ENCODE measurements at places on chromosomes 12 and 14.

DNA sequence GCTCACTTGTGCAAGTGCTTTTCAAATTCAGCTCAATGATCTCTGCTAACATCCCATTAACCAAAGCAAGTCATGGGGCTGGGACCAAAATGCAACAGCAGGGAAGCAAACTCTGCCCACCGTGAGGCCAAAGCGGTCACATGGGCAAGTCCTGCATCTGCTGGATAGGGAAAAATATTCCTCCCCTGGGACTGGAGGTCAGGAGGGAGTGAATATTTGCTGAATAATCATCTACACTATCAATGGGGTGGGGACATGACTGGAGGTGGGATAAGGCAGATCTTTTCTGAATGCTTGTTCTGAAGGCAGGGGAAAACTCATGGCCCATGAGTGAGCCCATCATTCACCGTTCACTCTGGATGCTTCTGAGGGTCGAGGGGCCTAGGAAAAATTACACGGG is 45.1 kb upstream of the VRK1 start:
- DNase-seq: no peak

DNA sequence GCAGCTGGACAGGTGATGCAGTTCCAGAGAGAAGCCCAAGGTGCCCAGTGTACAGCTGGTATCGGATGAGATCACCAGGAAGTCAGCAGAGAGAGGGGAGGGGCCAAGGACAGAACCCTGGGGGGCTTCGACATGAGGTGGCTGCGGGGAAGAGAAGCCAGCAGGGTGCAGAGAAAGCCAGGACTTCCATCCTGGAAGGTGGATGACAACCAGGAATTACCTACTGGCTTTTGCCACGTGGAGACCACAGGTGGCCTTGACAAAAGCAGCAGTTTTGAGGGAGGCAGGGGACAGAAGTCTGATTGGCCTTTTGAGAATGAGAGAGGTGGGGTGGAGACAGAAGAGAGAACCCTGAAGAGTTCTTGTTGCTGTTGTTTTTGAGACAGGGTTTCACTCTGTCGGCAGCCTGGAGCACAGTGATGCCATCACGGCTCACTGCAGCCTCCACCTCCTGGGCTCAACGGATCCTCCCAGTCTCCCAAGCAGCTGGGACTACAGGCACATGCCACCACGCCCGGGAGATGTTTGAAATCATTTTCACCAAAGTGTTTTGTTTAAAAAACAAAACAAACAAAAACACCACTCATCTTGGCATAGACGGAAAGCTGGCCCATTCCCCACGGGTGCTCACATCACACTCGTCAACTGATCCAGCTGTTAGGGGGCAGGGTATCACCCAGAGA is 35.2 kb downstream of the CDC42BPB start:
- no peak for DNase-seq

DNA sequence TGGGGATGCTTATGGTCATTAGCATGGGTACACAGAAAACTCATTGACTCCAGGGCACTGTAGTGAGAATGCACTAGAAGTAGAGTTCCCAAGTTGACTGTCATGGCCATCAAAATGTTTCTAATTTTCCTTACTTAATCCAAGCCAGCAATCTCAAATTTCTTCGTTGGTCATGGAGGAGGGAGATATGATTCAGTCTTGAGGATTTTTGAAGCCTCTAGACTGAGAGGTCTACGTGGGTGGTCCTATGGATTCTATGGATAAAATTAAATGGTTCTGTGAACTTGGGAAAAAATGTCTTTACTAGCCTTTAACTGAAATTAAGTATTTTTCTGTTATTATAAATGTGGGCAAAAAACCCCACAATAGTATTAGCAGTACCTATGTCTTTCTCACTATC is 508.5 kb downstream of the FUT8 start:
- no peak for DNase-seq

- no peak for DNase-seq
Observed at GRCh38 chr12:130438243-130438620, 100.5 kb downstream of the PIWIL1 start.

- no peak for DNase-seq
Observed at GRCh38 chr14:104274806-104275205, 136.4 kb downstream of the KIF26A start.

- no peak for DNase-seq
Observed at GRCh38 chr12:32897687-32898573, 1.4 kb upstream of the PKP2 start.

DNA sequence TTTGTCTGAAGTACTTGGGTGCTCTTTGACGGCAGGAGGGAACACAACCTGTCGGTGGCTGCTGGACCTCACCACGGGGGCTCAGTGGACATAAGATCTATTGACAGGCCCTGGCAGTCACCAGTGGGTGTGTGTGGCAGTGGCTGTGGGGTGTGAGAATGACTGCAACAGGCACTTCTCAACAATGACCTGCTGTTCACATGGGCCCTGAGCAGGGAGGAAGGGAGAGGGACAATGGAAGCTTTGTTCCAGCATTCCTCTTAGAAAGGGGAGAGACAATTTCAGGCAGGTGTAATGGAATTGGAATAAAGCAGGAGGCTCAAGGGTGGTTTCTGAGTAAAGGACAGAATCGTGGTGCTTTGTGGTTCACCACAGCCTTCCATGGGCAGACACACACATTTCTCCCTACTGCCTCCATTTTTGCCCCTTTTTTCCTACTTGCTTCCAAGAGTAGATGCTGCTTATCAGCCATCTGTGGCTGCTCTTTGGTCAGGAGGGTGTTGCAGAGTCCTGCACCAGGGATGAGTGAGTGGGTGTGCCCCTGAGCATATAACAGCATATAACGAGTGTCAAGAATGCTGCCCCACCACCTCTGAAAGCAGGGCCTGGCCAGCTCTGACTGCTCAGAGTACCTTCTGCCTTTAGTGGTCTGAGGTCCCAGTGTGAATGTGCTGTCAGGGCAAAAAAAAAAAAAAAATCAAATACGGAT is 267.7 kb downstream of the RASSF9 start:
- no peak for DNase-seq

DNA sequence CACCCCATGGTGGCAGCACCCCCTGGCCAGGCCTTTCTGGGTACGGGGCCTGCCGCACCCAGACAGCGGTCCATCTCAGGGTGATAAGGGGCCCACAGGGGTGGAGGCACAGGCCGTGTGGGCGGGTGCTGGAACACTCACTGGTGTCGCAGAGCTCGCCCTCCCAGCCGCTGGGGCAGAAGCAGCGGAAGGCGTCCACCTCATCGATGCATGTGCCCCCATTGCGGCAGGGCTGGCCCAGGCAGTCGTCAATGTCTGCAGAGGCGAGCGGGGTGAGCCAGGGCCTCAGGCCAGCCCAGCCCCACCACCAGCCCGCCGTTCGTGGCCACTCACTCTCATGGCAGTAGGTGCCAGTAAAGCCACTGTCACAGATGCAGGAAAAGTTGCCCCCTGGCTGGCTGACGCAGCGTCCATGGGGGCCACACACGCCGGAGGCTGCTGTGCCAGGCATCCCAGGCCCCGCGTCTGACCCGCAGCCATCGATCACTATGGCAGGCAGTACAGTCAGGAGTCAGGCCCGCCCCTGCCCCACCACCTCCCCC is 19.9 kb downstream of the JAG2 start:
- peak; percentile 4 for DNase-seq

- DNase-seq: no peak
Observed at GRCh38 chr14:46432516-46432915, 219.1 kb downstream of the RPL10L start.

DNA sequence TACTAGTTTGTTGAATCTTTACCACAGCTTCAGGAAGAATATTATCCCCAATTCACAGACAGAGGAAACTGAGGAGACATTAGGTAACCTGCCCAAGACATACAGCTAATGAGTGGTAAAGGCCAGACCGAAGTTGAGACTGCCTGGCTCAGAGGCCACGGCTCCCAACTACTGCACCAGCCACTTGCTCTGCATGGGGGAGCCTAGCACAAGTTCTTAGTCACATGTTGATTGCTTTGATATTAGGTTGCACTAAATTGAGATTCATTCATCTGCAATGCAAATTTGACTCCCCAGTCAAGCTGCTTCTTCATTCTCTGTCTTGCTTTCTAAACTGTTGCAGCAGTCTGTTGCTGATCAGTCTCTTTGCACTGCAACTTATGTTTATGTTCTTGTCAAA is 25.9 kb upstream of the POLR3B start:
- DNase-seq: no peak

DNA sequence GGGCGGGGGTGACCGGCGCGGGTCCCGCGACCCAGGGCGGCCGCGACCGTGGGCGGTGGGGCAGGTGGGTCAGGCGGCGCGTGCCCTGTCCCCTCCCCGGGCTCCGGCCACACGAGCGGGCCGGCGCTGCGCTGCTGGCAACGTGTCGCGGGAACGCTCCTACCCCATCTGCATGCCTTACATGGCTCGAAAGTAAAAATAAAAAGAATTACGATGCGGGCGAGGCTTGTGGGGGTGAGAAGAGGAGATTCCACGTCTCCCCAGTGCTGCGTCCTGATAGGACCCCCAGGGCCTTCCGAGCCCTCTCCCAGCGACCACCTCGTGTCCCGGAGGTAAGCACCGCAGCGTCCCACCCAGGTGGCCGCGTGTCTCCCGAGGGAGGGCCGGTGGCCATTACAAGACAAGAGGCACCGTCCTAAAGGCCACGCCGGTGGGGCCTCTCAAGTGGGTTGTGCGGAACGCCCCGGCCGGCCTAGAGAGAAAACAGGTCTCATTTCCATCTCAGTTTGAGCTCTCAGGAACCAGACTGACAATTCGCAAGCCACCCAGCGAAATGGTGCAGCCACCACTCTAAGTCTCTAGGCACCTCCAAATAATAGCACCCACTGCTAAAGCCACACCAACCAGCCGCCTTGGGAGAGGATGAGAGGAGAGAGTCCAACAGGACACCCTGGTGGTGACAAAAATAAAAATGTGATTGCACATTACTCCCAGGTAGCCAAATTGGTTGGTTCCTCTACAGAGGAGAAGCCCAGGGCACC is 612 bp upstream of the FOXN3 start:
- no peak for DNase-seq

DNA sequence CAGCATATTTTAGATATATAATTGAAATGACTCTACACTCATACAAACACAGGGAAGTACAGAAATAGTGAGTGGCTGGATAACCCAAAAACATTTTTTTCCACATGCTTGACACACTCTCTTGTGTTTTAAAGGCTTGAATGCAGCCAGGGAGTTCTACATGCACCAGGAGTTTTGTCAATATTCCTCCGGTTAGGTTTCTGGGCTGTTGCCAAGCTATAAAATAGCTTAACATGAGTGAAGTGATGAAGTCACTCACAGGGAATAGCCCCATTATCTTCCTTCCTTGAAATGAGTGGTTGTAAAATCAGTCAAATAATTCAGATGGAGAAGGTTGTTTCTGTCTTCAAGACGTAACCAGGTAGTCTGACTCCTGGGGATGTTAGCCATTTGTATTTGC is 582.7 kb downstream of the SLC6A15 start:
- no peak for DNase-seq

DNA sequence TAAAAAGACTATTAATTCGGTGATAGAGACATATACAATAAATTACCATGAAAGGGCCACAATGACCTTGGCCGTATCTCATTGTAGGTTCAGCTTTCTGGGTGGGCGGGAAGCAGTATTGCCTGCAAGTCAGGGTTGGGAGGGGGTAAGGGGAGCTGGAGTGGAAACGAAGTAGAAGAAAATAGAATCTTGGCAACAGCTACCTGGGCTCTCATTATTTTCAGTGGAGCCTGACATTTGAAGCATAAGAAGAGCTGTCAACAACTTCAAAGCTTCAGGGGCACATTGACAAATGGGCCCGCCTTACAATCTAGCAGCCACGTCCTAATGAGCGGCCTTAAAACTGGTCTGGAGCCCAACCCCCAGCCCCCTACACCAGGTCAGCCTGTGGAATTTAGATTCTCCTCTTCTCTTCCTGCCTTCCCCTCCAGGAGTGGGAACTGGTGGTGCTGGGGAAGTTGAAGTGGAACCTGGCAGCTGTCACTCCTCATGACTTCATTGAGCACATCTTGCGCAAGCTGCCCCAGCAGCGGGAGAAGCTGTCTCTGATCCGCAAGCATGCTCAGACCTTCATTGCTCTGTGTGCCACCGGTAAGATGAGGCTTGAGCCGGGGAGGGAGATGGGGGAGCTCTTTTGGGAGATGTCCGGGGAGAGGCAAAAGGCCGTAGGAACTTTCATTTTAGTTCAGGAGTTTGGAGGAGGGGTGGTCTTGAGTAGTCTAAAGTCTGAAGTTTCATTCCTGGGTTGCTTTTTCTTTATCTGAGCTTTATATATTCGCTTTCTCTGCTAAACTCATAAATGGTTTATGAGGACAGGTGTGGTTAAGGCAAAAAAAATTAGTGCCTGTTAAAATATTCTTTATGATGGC is 5.0 kb downstream of the CCND2 start:
- peak; percentile 16 for DNase-seq

DNA sequence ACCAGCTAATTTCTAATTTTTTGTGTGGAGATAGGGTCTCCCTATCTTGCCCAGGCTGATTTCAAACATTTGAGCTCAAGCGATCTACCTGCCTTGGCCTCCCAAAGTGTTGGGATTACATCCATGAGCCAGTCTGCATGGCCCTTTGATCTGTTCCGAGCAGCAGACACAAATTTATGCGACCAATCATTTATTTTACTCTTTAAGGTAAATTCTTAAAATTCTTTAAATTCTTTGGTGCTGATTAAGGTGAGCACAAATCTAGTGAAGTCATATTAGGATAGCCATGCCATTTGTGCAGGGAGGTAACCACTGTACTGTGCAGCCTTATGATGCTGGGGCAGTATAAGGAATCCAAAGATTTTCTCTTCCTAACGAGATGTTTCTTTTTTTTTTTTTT is 135.7 kb downstream of the SRGAP1 start:
- DNase-seq: no peak

GRCh38 chr12:49345825-49346658 is 646 bp upstream of the DNAJC22 start:
- DNase-seq: peak; percentile 50

GRCh38 chr14:64349741-64350490 is 38.2 kb upstream of the MTHFD1 start:
- no peak for DNase-seq

GRCh38 chr12:1937481-1938224 is 19.2 kb upstream of the CACNA2D4 start:
- no peak for DNase-seq

GRCh38 chr14:88128816-88129215 is 123.9 kb downstream of the GPR65 start:
- no peak for DNase-seq

- no peak for DNase-seq
Observed at GRCh38 chr12:1695886-1696670, 5.2 kb downstream of the ADIPOR2 start.

DNA sequence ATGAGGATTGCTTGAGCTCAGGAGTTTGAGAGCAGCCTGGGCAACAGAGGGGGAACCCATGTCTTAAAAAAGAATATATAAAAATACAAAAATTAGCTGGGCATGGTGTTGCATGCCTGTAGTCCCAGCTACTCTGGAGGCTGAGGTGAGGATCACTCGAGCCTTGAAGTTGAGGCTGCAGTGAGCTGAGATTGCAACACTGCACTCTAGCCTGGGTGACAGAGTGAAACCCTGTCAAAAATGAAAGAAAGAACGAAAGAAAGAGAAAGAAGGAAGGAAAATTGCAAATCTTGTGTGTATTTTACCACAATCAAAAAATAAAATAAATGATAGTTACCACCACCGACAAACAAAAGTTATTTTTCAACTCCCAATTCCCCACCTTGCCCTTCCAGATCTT is 45.3 kb downstream of the SPRING1 start:
- no peak for DNase-seq
